Activated gamma-delta T cell treated with anti-CD3 and anti-CD28 coated beads, Interleukin-2, amount 50 U/mL, for 16 hours (primary cell): ENCODE measurements at places on chromosomes 2 and 18.

GRCh38 chr2:205369813-205370212, 312.5 kb upstream of the NRP2 start:
- no peak for DNase-seq

DNA sequence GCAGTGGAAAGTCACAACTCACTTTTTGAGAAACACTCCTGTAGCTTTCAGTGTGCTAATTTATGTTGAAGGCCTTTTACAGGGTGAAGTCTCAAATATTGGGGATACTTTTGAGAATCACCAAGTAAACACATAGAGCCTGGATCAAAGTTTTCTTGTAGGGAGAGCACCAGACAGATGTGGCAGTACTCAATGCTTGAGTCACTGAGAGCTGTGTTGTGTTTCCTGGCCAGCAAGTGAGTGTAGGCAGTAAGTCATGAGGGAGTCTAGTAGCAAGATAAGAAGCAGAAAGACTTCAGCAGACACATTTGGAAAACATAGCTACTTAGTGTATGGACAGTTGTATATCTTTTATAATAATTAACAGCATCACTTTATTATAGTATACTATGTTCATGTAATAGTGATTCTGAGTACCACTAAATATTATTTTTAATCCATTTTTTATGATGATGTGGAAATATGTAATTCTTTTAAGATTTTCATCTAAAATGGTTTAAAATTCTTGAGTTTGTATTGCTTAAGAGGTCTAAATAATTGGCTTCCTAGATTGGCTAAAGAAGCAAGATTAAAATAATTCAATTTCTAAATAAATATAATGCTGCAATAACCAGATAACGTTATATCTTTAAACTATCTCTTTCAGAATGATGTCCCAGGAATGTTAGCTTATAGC, 12.8 kb downstream of the PSMD1 start:
- no peak for DNase-seq

DNA sequence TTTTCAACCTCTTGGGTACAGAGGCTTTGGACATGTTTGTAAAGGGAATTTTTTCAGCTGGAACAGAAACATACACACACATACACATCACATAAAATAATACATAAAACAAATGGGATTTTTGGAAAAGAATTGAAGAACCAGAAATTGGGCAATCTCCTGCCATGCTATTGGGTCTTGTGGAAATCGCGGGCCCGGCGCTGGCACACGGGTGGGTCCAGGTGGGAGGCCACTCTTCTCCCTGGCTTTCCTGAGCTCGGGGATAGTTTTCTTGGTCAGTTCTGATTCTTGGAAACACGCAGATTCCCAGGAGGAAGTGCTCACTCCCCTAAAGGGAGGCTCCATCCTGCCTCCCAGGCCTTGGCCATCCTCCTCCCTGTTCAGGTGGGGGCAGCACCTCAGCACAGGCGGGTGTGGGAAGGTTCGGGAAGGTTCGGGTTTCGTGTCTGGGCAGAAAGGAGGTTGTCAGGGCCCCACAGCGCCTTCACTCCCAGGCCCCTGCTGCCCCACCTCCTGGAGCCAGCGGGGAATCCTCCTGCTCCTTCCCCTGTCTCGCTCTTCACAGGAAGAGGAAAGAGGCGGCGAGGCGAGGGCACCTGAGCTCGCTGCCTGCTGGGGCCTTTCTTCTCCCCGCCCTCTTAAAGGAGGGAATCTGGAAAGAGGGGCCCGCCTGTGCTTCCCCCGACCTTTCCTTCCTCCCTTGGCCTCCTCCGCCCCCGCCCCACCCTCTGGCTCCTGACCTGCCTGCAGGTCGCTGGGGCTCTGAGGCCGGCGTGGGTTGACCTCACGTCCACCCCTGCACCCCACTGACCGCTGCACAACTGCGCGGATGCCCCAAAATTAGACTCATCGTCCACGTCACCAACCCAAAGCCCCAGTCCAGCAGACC, 97.8 kb upstream of the PXDN start:
- no peak for DNase-seq

DNA sequence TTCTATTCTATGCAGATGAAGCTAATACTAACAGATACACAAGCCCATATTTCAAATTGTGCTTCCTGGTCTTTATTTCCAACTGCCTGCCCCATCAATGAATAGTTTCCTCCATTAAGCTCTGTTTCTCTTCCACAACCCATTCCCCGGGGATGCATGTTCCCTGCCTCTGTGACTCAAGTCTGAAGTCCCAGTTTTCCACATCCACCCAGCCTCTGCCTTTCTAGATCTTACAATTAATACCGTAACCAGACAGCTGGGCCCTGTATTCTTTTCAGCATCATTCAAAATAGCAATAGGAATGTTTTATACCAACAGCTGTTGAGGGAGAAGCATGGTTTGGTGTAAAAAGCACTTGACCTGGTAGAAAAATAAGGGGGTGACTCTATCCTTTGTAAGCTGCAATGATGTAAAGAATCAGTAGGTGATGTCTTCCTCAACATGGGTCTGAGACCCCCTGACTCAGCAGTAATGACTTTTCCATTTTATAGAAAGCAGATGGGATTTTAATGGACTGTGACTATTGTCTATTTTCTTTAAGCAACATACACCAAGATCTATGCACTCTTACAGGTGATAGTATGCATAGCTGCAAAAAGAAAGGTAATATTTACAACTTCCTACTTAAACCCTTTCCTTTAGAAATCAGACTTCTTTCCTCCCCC, 46.1 kb upstream of the DAPL1 start:
- DNase-seq: no peak

DNA sequence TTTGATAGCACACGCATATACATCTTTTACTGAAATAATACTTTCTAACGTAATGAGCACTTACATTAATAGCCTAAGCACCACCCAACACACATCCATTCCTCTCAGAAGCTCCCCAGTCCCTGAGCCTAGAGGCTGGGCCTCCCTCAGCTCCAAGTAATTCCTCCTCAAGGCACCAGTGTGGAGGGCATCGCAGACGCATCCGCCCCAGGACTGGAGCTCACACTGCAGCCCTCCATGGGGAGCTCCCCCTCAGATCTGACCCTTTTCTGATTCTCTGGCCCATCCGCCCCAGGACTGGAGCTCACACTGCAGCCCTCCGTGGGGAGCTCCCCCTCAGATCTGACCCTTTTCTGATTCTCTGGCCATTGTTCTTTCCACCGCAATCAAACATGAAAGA, 60.4 kb upstream of the SNTG2 start:
- no peak for DNase-seq

GRCh38 chr2:178455947-178456346, 4.8 kb downstream of the PJVK start:
- DNase-seq: no peak

- DNase-seq: no peak
These were observed 141.7 kb downstream of the ARL4C start for GRCh38 chr2:234355021-234355720.

DNA sequence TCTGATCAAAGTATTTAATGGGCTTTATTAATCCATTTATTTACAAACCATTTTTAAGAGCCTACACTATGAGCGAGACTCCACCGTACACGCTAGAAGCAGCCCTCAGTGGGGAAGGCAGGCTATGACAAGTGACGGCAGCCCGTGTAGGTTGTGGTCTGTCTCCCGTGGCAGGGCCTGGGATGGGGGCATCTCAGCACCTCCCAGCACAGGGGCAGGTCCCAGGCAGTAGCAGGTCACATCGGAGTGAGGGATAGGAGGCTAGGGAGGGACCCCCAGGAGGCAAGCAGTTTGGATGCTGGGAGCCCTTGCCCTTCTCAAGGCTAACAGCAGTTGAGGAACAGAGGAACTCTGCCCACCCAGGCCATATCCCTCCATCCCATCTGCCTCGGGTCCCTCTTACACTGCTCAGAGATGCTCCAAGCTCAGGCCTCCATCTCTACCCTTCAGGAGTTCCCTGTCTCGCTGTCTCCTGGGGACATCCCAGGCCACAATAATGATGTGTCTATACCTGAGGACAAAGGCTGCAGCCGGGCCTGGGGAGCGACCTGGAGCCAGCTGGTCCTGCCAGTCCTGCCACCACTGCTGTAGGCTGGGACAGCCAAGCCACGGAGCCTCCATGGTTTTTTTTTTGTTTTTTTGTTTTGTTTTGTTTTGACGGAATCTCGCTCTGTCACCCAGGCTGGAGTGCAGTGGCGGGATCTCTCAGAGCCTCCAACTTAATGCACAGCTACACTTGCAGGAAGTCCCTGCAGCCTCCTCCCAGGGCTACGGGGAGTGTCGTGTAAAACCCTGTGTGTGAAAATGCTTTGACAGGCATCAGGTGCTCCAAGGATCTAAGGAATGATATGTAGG, 92.0 kb downstream of the NDUFA10 start:
- no peak for DNase-seq

GRCh38 chr18:58449464-58449863, 179.4 kb downstream of the ALPK2 start:
- no peak for DNase-seq

- no peak for DNase-seq
These were observed 18.9 kb downstream of the PTPN18 start for GRCh38 chr2:130374587-130375290.

GRCh38 chr2:16318051-16318450, 347.6 kb downstream of the CYRIA start:
- DNase-seq: no peak

DNA sequence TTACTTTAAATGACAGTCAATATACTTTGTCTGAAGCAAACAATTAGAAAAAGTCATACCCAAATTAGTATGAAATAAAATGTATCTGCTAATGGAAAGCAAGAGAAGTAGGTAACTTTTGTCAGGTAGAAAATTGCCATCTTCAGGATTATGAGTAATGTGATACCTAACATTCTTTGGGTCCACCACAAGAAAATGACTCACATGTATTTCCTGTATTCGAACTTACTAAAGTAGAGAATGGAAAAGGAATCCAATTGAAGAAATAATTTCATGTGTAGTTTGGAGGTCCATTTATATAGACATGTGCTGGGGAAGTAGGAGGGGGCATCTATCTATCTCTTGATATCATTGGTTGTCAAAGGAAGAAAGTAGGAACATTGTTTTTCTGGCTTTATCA, 636.2 kb upstream of the CHAC2 start:
- no peak for DNase-seq

DNA sequence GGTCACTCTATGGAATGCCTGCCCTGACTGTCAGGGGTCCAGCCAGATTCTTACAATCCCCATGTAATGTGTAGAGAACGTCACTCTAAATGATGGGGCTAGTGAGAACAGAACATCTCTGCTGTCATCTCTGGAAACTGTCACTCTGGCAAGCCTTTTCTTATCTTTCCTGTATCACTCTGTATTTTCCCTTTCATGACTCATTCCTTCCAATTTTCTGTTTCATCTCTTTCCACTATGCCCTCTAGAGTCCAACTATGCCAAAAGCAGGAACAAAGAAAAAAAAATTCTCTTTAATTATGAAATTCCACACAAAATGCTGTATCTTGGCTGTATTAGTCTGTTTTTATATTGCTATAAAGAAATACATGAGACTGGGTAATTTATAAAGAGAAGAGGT, 608.8 kb downstream of the ADCYAP1 start:
- DNase-seq: no peak

GRCh38 chr2:230262246-230262645, 36.7 kb downstream of the SP140 start:
- no peak for DNase-seq

DNA sequence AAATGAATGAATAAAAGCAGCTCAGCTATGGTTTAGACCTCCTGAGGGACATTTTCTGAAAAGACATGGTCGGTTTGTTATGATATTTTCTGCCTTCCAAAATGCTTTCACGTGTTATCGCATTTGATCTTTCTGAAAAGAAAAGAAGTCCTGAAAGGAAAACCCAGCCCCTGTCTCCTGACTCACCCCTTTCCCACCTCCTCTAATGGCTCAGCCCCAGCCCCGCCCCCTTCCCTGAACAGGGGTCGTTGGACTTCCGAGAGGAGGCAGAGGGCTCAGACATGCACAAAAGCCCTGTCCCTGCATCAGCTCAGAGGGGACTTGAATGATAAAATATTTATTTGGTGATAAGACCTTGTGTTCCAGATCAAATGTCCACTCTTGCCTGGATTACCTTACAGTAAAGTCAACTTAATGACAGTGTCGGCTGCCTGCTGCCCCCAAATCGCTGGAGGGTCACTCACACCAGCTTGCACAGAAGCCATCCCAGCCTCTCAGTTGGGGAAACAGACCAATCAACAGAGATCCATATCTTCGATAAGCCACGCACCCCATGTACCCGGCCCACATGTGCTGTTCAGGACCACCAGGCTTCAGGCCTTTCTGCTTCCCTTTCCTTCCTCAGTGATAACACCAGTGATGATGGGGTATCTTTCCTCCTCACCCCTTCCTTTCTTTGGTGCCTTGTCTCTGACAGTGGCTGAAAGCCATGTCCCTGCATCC, 69.6 kb downstream of the CLHC1 start:
- no peak for DNase-seq

GRCh38 chr18:3514312-3515216, 64.6 kb downstream of the TGIF1 start:
- no peak for DNase-seq

GRCh38 chr2:54551123-54551756, 95.1 kb downstream of the SPTBN1 start:
- DNase-seq: no peak
